GM18507 (cell line): ENCODE measurements at places on chromosomes 12 and 14.

GRCh38 chr12:2999265-2999841 lies 40.2 kb downstream of the TEAD4 start:
- no peak for DNase-seq

GRCh38 chr14:22955702-22956569 lies 954 bp downstream of the HAUS4 start:
- DNase-seq = no peak

DNA sequence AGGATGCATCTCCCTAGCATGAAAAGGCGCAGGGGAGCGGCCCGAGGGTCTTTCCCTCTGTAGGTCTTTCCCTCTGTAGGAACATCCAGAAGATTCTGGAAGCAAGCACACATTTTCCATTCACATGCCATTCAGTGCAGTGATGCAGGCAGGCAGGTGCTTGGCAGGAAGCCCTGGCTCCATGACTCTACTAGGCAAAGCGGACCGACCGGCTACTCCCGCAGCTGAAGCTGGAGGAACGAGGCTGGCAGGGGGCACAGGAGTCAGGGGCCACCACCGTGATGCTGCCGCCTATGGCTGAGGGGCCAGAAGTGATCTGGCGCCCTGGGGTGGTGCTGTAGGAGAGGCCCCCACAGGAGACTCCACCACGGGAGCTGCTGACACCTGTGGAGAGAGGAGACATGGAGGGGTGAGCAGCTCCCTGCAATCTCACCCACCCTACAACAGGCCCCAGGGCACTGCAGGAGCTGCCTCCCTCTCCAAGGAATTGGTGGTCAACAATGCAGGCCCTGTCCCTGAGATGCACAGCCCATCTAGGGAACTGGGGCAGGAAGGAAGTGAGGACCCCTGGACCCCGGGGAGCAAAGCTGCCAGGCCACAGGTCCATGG lies 6.5 kb downstream of the KRT85 start:
- DNase-seq = no peak

- DNase-seq = no peak
These were observed 1112.7 kb downstream of the LRFN5 start for GRCh38 chr14:42719391-42719790.

DNA sequence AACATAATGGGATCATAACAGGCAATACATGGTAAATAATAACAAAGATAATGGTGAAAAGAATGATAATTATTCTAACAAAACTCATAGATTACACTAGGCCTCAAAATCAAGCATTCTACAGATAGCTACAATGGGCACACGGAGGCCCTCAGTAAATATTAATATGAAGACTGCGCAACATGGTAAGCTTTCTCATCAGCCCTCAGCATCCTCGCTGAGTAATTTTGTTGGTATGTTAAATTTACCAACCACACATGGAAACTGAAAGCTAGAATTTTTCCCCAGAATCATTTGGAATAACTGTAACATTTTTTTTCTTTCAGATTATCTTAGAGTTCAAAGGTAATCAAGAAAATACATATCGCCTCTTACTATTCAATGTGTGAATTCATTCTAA lies 74.2 kb upstream of the PYGL start:
- DNase-seq = no peak
